Stimulated activated CD4-positive, alpha-beta T cell treated with anti-CD3 and anti-CD28 coated beads, Interleukin-1b, Interleukin-23, amount 100 ng/mL, for 1 hour (primary cell): ENCODE measurements at places on chromosomes 4 and X.

GRCh38 chrX:103607364-103608305, at the start of gene TCEAL3:
TCEAL3 (plus strand) TSS chrX:103607963; CDS start chrX:103609065, 1,102 bp downstream.
- no peak for DNase-seq

DNA sequence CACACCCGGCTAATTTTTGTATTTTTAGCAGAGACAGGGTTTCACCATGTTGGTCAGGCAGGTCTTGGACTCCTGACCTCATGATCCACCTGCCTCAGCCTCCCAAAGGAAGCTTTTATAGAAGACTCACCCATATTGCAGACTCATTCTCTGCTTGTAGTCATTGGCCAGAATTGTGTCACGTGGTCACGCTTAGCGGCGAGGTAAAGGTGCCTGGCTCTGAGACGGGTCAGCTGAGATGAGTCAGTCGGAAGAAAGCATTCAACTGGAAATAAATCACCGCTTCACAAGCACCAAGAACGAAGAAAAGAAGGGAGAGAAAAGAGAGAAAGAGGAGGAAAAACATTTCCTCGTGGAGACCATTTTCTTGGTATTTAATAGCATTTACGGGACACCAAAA, 218.8 kb upstream of the NOCT start:
- no peak for DNase-seq

- DNase-seq = no peak
Observed at GRCh38 chrX:146055733-146056132, 238.1 kb downstream of the SLITRK2 start.

- DNase-seq = no peak
Observed at GRCh38 chr4:102663073-102663472, 97.7 kb downstream of the MANBA start.

- DNase-seq = no peak
Observed at GRCh38 chrX:22378296-22378695, 105.6 kb downstream of the CBLL2 start.

DNA sequence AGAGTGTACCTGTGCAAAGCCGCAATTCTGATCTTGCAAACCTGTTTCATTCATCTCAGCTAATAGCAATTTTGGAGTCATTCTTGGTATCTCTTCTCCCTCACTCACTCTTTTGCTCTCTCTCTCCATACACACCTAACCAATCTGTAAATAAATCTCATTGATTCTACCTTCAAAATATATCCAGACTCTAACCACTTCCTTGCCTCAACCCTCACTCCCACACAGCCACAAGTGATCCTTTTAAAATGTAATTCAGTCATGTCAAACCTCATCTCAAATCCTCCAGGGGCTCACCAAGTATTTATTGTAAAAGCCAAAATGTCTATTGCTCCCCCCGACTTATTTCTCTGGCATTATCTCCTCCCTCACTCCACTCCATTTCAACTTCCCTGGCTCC, 51.7 kb upstream of the SLC10A4 start:
- no peak for DNase-seq

- DNase-seq = no peak
Observed at GRCh38 chr4:102535398-102536082, 34.4 kb downstream of the NFKB1 start.

- DNase-seq = no peak
Observed at GRCh38 chrX:139126493-139126892, 404.0 kb upstream of the F9 start.

DNA sequence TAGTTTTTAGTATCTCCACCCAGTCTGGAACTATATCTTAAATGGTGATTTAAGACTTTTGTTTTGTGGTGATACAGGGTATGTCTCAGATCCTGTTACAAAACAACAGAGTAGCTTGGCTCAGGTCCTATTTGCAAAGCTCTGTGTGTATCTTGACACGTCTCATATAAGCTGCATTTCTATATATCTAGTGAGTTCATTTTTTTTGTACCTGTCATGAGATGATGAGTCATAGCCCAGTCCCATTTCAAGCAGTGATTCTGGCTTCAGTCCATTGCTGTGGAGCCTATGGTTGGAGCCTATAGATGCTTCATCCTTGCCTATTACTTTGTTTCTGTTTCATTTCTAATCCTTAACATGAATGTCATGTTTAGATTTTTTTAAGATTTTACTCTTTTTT, 23.0 kb downstream of the GRXCR1 start:
- no peak for DNase-seq

DNA sequence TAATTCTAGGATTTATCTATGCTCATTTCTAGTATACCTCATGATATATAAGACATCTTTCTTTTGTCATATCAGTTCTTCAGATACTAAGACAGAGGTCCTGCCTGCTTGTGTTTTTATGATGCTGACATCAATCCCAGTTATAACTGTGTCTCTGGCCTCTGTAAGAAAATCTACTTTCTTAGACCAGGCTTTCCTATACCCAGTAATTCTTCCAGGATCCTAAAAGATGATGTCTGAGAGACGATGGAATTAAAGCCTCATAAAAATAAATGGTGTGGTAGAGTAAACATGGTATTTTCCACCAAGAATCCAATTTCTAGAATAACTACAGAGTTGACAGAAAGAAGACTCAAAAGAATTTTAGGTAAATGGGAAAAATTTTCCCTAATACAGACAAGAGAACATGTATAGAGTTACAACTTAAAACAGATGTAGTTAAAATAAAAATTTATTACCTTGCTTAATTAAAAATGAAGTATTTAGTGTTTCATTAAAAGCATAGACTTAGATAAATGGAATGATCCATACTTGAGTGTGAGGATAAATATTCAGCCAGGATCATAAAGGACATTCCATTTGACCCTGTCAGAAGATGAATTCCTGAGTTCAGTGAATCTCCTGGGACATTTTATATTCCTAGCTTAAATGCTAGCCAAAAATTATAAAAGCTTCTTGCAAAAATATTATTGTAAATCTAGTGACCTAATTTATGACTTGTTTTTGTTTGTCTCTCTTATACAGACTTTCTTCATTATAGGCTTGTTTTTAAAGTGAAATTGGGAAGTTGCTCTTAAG, 137.4 kb downstream of the PDLIM5 start:
- DNase-seq = no peak

DNA sequence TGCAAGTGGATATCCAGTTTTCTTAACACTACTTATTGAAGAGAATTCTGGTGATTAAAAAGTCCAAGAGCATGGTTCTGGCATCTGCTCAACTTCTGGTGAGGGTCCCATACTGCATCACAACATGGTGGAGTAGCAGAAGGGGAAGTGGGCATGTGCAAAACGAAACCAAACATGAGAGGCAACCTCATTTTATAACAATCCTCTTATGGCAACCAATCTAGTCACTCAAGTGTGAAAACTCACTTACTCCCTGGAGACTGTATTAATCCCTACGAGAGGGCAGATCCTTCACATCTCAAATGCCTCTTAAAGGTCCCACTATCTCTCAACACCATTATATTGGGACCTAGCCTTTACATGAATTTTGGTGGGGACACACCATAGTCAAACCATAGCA, 55.4 kb upstream of the TRO start:
- DNase-seq = no peak

- DNase-seq = no peak
Observed at GRCh38 chr4:156336511-156336910, 382.8 kb upstream of the CTSO start.

- no peak for DNase-seq
Observed at GRCh38 chr4:127759893-127760292, 22.2 kb upstream of the HSPA4L start.

- DNase-seq = no peak
Observed at GRCh38 chr4:76494243-76494642, 59.2 kb downstream of the SHROOM3 start.
